ENCODE measurements at places on chromosomes 6 and 20.

GRCh38 chr6:130681028-130681427 is 146.2 kb upstream of the SMLR1 start:
- DNase-seq: no peak

GRCh38 chr6:91697010-91697695 is 1110.3 kb upstream of the MAP3K7 start:
- no peak for DNase-seq

- DNase-seq: no peak
These were observed 26.4 kb downstream of the BRPF3 start for GRCh38 chr6:36222924-36223323.

DNA sequence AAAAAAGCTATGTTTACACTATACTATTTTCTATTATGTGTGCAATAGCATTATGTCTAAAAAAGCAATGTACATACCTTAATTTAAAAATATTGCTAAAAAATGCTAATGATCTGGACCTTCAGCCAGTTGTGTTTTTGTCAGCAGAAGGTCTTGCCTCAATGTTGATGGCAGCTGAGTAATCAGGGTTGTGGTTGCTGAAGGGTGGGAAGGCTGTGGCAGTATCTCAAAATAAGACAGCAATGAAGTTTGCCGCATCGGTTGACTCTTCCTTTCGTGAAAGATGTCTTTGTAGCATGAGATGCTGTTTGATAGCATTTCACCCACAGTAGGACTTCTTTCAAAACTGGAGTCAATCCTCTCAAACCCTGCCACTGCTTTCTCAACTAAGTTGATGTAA is 134.7 kb upstream of the CDYL start:
- no peak for DNase-seq

- DNase-seq: no peak
These were observed 37.1 kb upstream of the YWHAB start for GRCh38 chr20:44848254-44849015.

DNA sequence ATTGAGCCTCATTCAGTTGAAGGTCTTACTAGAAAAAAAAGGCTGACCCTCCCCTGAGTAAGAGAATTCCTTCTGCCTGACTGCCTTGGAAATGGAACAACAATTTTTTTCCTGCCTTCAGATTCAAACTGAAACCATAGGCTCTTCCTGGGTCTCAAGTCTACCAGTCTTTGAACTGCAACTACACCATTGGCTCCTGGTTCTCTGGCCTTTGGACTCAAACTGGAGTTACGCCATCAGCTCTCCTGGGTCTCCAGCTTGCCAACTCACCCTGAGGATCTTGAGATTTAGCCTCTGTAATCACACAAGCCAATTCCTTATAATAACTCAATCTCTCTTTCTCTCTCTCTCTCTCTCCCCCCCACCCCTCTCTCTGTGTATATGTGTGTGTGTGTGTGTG is 36.0 kb upstream of the SNX9 start:
- no peak for DNase-seq

DNA sequence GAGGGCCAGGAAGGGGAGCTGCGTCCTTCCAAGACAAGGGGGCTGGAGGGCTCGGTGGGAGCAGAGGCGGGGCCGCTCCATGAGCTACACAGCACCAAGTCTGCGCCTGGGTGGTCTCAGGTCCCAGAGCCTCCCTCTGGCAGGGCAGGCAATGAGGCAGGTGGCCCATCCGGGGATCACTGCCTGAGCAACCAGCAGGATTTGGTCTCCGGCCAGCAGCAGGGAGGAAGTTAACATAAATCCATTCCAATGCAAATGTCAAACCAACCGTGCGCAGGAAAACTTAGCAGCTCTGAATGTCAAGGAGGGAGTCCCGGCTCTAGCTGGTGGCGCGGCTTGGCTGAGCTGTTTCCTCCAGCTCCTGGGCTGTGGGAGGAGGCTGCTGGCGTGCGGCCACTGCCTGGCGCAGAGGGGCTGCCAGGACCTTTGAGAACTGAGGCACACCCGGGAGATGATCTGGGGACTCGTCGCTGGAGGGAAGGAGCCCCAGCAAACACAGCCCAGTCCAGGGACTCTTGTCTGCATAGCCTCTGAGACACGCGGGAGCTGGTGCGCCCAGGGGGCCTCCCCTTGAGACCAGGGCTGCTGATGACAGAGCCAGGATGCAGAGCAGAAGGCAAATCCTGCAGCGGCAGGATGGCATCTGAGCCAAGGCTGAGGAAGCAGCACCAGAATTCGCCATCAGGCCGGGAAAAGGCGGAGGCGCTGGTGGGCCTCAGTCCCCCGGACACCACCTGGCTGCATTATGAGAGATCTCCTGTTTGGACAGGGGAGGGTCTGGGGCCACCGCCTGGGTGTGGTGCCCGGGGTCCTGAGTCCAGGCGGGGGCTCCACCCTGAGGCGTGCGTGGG is 33.1 kb upstream of the CHRNA4 start:
- no peak for DNase-seq

DNA sequence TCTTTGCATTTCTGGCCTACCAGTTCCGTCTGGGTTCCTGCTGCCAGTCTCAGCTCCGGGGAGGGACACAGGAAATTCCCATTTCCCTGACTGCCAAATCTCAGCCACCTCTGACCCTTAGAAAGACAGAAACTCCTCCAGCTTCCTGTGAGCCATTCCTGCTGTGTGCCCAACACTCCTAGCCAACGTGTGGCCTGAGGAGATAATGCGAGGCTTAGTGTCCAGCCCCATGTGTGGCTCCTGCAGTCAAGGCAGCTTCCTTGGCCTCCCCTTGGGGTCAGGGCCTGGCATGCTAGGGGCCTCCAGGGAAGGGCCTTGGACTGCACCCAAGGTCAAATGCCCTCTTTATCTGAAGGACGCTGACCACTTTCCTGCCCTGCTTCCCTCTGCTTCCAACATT is 45.1 kb downstream of the MAFB start:
- DNase-seq: no peak

DNA sequence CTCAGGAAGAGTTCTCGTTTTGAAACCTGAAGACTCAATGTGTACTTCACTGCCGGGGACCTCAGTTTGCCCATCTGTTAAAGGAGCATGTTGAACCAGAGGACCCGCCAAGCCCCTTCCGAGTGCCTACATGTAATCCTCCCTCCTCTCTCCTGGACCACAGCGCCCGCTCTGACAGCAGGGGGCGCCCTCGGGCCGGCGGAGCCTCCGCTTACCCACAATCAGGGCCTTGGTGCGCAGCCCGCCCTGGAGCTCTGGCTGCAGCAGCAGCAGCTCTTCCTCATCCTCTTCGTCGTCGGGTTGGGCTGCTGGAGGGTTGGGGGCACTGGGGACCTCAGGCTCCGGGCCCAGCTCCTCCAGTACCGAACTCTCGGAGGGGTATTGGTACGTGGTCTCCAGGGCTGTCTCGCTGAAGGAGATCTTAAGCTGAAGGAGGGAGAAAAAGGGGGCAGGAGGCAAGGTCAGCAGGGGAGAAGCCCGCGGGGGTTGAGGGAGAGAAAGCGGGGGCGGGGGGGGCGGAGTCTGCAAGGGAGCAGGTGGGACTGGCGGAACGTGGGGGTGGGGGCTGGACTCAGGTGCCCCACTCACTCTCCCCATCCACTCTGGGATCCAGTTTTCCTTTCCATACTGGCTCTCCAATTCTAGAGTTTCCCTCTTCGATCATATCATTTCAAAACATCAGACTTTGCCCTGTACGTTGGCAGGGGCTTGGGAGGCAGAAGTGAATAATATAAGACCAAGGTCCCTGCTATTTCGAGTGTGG is 6.3 kb upstream of the DHX16 start:
- peak; percentile 90 for DNase-seq

- no peak for DNase-seq
These were observed 41.8 kb upstream of the TOP1 start for GRCh38 chr20:40986774-40987173.

- no peak for DNase-seq
These were observed 1515.4 kb upstream of the DEFB115 start for GRCh38 chr20:29741894-29742698.

DNA sequence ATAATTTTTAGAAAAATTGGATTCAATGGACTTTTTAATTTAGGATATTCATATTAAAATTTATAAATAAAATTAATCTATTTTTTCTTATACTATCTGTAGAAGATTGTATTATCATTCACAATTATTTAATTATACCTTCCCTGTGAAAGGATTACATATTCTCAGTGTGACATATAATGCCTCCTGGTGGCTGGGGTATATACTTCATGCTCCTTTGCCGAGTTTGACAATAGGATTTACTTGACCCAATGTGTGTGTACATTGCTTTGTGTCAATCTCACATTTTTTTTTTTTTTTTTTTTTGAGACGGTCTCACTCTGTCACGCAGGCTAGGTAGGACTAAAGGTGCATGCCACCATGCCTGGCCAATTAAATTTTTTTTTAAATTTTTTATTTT is 230.0 kb upstream of the CHD6 start:
- no peak for DNase-seq

DNA sequence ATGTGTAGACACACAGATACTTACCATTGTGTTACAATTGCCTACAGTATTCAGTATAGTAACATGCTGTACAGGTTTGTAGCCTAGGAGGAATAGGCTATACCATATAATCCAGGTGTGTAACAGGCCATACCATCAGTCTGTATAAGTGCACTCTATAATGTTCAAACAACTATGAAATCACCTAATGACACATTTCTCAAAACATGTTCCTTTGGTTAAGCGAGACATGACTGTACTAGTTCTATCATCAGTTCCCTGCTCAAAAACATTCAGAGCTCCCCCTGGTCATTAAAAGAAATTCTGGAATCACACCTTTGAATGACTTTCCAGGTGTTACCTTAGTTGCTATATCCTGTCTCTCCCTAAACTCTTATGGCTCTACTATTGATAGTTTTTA is 70.4 kb upstream of the SLC2A12 start:
- no peak for DNase-seq

- DNase-seq: no peak
These were observed 14.8 kb downstream of the MARCKS start for GRCh38 chr6:113871975-113872374.

GRCh38 chr6:105645958-105646357 is 243.1 kb upstream of the PREP start:
- no peak for DNase-seq

DNA sequence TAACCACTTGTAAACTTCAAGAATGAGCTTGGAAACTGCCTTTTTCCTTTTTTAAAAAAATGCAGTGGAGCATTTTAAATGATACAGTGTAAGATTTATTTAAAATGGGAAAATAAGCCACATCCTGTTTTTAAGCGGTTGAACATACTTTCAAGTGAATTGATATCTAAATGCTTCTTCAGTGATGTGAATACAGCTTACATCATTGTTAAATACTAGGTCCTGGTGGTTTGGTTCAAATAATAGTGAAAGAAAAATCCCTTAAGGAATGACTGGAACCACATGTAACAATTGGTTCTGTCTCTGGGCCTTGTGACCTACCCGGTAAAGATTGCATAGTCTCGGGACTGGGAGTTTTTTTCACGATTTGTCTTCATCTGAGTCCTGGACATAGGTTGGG is 44.2 kb downstream of the BMP6 start:
- no peak for DNase-seq

DNA sequence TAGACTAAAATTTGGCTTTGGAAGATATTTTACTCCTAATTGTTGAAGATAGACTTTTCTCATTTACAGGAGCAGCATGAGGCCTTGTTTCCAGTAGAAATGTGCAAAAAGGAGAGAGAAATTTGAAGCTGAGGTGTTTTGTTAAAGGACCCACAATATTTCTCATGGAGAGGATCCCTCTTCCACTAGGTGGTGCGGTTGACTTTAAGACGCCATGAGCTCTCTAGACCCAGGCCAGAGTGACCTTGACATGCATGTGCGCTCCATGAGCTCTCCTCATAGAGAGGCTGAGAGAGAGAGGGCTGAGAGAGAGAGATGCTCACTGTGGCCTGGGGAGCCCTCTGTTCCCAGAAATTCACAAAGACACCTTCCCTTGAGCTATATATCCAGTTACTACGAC is 861.2 kb upstream of the EYS start:
- no peak for DNase-seq

GRCh38 chr20:58694241-58695083 is 1.9 kb downstream of the NPEPL1 start:
- no peak for DNase-seq

- no peak for DNase-seq
These were observed 44.3 kb downstream of the TM9SF4 start for GRCh38 chr20:32153771-32154170.

DNA sequence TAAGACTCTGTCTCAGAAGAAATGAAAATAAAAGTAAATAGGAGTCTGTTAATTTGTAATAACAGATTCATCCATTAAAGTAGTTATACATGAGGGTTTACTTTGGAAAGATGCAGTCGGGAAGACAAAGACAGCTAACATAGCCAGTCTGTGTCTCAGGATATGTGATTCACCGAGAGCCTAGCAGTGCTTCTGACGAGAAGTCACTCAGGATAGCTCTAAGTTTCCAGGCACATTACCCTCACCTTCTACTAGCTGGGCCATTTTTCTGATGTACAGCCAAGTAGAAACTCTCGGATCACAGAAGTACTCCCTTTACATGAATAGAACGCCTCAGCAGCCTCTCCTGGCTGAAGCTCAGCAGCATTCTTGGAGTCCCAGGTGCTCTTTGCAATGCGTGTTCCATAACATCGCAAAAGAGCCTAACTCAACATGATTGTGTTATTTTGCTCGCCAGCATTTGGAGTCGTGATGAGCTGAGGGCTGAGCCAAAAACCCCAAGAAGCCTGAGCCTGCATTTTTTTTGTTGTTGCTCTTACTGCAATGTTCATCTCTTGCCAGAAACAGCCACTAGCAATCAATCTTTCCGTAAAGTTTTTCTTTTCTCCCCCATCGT is 22.4 kb upstream of the TASP1 start:
- no peak for DNase-seq

DNA sequence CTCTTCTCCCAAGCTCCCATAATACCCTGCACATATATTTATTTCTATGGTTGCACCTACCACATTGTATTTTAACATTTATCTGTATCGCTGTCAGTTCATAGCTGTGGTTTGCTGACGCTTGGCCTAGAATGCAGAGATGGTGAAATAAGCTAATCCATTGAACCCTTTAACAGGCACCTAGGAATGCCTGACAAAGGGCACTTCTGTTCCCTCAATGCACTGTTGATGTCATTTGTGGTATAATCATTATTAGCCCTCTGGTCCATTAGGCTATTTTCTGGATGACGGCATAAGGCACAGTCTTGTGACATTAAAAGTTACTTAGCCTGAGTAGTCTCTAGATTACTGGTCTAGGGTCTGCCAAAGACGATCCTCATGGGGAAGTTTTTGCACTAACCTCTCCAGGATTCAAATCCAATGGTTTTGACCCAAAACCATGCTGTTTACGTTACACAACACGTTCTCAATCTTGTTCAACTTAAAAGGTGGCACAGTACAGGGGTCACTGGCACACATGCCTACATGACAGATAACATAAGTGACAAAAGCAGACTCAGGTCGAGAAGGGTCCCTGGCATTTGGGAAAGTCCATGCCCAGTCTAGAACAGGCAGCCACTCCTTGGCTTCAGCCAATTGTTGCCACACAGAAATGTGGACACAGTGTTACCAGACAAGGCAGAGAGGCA is 2.1 kb upstream of the YWHAB start:
- no peak for DNase-seq

All from stimulated activated CD4-positive, alpha-beta T cell treated with anti-CD3 and anti-CD28 coated beads, TNF-alpha, amount 100 ng/mL, for 24 hours (primary cell).